ENCODE measurements at places on chromosomes 2 and 18. TPM values are rescaled to one million over a fixed set of nuclear protein-coding genes. Genes with fewer than 3 reads are reported as not detected.
A peak's percentile ranks its signal among the peaks of the same experiment; 100 is the strongest.

The LAMA1 gene
- total RNA-seq, result not detected

The CXCR4 gene
- total RNA-seq, result 102 TPM

The FAHD2A gene
- 28.8 TPM for total RNA-seq

The G6PC2 gene
- not detected for total RNA-seq

The DYNAP gene
- not detected for total RNA-seq

The NEB gene
- total RNA-seq, result 0.29 TPM

The TTC32 gene
- total RNA-seq, result 15.7 TPM

The OST4 gene
- total RNA-seq, result 346 TPM

The IDH1 gene
- 21.5 TPM for total RNA-seq

The TUBA3E gene
- total RNA-seq, result not detected

The CCDC68 gene
- total RNA-seq, result not detected

DNA sequence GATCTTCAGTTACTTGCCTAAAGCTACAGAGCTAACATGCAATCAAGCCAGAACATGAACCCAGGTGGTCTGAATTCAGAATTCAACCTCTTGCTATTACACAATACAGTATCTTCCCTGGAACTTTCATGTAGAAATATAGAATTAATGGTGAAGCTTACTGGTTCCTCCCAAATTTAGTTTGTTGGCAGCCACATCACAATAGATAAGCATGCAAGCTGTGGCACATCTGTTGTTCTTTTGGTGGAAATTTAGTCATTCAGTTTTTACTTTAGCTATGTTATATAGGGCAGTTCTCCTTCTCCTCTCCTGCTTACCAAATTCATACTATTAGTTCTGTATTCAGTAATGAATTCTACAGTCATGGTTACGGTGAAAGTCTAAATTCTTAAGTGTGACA, 101.0 kb upstream of the RNF152 start:
- DNase-seq, result no peak

DNA sequence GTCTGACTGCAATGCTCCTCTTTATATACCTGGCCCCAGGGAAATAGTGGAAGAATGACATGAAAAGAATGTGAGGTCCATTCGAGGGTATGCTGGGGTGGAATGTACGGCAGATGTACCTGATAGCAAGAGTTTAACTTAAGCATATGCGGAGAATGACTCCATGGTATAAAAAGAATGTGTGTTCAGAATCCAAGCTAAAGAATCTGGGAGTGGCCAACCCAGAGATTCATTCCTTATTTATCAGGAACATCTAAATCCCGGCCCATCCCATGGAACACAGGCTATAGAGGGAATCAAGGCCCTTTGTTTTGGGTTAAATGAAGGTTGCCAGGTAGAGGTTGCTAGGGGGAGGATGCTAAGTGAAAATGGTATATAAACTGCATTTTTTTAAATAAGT, 150.0 kb downstream of the ZNF385B start:
- DNase-seq, result no peak

DNA sequence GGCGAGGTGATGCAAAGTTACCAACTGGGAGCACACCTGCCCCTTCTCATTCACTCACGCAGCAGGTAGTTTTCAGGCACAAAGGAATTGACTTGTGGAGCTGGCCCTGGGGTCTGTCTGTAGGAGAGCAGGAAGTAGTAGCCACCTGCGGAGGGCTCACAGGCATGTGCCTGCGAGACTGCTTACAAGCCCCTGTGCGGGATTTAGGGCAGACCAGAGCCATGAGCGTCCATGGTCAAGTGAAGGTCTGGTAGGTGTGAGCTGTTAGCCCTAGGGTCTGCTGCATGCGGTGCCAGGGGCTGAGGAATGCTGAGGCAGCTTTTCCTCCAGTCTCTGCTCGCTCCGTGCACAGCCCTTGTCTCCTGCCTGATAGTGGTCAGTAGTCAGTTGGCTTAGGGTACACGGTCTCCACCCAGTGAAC, 18.9 kb downstream of the INPP4A start:
- no peak for DNase-seq

DNA sequence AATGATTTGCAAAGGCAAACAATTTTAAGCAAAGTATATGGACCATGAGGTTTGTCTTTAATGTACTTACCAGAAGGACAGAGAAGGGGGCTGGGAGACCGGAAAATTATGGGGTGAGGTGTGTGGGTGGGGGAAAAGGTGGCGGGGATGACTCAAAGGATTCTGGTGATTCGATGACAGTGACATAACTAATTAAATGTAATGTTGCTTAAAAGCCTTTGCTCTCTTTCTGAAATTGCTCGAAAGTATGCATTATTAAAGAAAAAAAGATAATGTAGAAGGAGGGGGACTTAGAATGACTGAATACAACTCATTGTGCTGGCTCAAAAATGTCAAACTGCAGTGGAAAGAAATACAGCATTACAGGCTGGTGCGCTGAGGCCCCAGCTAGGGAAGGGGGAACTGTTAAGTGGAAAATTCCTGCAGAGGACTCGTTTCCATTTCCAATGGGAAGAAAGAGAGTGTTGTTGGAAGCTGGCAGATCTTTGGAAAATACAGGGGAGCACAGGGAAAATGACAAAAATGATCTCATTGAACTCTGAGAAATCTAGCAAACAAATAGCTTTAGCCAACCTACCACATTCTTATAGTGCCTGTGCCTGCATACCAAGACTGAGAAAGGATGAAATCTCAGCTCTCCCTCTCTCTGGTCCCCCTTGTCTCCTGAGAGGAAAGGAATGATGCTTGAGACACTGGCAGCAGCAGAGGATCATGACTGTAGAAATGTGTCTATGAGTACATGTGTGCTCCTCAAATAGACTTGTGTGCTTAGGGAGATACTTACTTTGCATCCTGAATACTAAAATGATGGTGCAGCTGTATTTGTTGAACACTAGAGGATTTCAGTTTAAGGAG, 632.4 kb downstream of the NYAP2 start:
- no peak for DNase-seq

DNA sequence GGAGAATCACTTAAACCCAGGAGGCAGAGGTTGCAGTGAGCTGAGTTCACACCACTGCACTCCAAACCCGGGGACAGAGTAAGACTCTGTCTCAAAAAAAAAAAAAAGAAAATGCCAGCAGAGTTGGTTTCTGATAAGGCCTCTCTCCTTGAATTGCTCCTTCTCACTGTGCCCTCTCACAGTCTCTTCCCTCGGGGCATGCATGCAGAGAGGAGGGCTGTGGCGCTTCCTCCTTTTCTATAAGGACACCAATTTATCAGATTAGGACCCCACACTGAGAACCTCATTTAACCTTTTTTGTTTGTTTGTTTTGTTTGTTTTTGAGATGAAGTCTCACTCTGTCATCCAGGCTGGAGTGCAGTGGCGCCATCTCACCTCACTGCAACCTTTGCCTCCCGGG, 110.5 kb downstream of the ZFP36L2 start:
- no peak for DNase-seq

DNA sequence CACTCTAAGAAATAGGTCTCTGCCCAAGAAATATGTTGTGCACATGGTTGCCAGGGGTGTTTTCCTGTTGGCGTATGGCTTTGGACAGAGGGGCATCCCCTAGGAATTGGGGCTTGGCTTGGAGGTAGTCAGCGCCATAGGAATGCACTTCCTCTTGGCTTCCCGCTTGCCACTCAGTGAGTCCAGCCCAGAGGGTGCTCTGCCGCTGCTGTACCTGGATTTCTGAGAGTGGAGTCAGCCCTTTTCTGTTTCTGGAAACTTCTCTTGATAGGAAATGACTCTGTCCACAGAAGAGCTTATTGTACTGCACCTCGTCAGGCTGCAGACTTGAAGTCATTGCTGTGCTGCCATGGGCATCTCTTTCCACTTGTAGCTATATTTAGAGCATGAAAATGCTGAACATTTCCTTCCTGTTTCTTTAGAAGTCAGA, 116.7 kb upstream of the MGAT5 start:
- DNase-seq, result no peak

DNA sequence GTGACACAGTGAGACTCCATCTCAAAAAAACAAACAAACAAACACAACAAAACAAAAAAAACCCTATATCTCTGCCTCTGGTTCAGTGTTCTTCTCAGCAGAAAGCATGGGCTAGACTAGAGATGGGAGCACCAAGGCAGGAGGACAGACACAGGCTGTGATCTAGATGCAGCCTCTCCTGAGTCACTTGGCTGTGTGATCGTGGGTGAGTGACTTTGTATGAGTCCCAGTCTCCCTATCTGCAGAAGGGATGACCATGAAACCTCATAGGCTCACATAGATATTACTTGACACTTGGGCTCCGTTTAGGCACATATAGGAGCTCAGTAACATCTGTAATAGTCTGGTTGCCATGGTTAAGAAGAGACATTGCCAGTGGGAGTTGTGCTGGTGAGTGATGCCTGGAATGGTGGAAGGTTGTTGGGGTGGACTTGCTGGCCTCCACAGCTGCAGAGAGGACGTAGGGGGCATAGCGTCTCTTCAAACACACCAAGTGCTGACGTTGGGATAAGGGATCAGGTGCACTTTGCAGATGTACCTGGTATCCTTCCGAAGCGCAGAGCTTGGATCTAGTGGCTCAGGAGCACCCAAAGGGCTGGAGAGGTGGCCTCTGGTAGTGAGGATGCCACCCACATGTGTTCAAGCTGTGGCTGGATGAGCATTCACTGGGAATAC, 318.9 kb upstream of the HS6ST1 start:
- no peak for DNase-seq

DNA sequence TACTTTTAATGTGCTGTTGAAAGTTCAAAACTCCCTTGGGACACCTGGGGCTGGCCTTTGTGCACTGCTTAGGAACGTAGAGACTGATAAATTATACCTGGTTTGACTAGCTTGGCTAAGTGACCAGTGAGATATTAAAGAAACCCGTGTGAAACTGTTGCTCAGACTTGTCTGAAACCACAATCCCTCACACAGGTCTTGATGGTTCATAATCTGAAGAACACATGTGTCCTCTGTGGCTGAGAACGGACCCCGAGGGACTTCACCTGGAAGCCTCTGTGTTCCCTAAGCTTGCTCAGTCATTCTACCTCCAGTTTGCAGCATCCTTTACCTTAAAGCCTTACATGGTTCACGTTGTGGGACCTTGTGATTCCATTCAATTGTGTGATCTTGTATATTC, 218.8 kb downstream of the CBLN2 start:
- DNase-seq, result no peak

GRCh38 chr2:39913648-39914461, 134.8 kb upstream of the THUMPD2 start:
- peak; percentile 4 for DNase-seq

DNA sequence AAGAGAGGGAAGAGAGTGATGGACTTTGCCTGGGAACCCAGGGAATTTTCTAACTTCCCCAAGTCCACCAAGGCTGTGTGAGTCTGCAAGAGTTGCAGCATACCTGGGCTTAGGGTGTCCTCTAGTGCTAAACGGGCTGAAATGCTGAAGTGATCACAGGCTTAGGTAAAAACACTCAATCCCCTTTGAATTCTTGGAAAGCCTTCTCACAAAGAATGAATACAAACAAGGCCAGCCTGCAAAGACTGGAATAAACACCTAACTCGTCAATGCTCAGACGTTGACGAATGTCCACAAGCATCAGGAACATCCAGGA, 30.0 kb upstream of the BMP10 start:
- no peak for DNase-seq

- no peak for DNase-seq
Observed at GRCh38 chr2:28398101-28398834, 5.6 kb downstream of the FOSL2 start.

DNA sequence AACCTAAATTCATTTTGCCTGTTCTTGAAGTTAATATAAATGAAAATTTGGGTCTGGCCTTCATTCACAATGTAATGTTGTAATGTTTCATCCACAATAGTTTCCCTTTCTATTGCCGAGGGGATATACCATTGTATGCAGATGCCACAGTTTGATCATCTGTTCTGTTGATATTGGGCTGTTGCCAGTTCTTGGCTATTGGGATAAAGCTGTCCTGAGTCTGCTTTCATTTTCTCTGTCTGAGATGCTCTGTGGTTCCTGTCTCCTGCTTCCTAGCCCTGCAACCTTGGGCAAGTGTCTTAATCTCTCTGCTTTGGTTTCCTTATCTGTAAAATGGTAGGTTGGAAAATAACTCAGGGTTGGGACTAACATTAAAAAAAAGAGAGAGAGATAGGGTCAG, 25.2 kb downstream of the B3GNT2 start:
- DNase-seq, result no peak

DNA sequence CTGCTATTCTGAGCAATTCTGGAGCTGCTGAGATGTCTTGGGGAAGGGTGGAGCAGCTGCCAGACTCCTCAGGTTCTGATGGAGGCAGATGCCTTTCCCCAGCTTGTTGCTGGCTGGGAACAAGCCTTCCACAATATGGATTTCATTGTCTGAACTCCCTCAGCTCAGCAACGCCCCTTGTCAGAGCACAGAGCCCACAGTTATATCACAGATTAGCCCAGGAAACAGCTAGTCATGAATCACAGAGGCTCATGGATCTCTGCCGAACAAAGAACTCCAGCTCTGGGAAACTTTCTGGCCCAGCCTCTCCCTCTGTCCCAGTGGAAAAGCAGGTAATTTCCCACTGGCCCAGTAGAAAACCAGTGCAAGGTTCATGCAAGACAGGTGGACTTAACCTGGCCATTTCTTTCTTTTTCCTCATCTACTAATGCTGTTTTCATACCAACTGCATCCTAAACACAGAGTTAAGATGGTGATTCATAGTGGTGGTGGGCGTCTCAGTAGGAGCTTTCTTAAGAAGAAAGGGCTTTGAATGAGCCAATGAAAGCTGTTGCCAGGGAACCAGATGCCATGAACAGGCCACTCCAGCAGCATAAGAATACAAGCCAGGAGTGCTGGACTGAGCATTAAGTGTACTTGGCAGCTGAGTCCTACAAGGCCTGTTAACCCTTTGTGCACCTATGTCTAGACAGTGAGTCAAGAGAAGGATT, 8.7 kb upstream of the KIAA2012 start:
- no peak for DNase-seq

DNA sequence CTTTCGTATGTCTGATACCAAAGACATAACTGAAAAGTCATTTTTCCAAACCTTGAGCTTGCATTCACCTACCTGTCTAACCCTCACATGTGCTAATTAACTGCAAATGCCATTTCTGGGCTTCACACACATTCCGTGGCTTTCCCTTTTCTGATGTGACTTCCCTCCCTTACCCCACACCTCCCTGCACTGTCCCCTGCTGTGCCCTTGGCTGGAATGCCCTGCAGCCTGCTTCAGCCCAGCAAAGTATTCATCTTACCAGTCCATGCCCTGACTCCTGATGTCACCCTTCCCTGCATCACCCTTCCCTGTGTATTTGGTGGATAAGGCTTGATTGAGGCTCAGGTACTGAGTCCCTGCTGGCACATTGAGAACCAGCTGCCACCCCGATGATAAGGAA, 12.2 kb downstream of the RETSAT start:
- DNase-seq, result no peak

GRCh38 chr18:66632756-66633155, 28.9 kb upstream of the CDH19 start:
- no peak for DNase-seq

- no peak for DNase-seq
Observed at GRCh38 chr18:8314124-8314523, 295.1 kb upstream of the RAB12 start.

GRCh38 chr2:54394392-54394791, 61.7 kb upstream of the SPTBN1 start:
- DNase-seq, result no peak

DNA sequence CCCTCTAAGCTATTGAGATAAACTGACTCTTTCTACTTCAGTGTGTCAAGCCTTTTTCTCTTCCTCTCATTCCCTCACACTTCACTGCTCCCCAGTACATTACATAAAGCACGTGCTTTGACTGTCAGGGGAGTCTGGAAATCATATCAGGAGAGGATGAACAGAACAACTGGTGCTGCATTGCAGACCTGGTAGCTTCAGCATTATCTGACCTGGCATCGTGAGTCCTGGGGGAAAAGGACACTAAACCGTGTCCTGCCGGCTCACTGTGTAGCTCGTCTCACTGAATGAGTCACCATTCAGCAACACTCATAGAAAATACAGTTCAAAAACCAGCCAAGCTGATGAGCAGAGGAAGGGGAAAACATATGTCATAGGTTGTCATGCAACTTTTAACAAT, 108.5 kb upstream of the UNC80 start:
- no peak for DNase-seq
